ENCODE measurements at places on chromosomes 3 and 15. TPM values are rescaled to one million over a fixed set of nuclear protein-coding genes. Genes with fewer than 3 reads are reported as not detected.

DNA sequence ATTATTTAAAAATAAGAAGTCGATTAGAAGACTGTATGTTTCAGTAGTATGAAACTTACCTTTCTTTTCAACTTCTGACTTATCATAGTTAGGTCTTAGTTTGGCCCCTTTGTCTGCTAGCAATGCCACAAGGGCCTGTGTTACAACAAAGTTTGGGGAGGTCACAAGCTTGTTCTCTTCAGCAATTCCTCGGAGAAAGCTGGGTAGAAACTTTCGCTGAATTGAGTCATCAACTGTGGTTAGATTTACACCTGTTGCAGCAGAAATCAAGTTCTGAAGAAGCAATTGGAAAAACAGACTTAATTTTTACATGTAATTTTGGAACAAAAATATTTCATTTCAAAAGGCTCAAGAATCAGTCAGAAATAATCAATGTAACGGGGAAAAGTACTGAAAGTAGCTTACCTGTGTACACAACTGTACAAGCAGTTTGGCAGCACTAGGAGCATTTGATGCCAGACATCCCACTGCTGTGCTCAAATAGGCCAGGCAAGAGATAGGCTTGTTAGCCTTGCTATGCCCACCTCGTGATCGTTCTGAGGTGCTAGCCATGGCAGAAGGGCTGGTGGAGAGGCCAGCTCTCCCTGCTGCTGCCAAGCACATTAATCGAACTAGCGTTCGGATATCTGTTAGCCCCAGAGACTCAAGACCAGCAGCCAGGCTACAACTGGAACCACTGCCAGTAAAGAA, 58.6 kb downstream of the FBXL22 start:
- DNase-seq, result no peak

GRCh38 chr3:17070161-17070959, 185.6 kb downstream of the PLCL2 start:
- no peak for DNase-seq

GRCh38 chr3:25433868-25434267, 5.8 kb downstream of the RARB start:
- no peak for DNase-seq

- no peak for DNase-seq
These were observed 79.3 kb downstream of the DNAH12 start for GRCh38 chr3:57464801-57465200.

Gene STRIT1
- polyA plus RNA-seq, result 0.30 TPM

Gene OR5K2
- not detected for polyA plus RNA-seq

Data from right lung (tissue), 10 donors.